GM12892 (cell line): ENCODE measurements at places on chromosomes 3 and 15.

DNA sequence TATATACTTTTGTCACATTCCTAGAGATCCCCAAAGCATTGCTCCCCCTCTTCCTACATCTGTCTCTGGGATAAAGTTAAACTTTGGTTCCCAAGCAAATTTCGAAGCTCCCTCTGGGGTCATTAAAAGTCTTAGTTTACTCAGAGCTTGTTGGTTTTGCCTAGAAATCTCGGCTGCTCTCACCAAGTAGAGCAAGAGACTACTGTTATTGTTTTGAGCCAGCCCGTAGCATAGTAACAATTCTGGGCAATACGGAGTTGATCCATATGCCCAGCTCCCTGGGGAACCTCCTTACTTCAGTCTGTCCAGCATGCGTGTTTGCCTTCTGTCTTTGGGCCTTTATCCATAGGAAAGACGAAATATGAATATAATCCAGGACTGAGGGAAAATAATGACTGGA lies 10.0 kb upstream of the P3H2 start:
- DNase-seq = no peak

DNA sequence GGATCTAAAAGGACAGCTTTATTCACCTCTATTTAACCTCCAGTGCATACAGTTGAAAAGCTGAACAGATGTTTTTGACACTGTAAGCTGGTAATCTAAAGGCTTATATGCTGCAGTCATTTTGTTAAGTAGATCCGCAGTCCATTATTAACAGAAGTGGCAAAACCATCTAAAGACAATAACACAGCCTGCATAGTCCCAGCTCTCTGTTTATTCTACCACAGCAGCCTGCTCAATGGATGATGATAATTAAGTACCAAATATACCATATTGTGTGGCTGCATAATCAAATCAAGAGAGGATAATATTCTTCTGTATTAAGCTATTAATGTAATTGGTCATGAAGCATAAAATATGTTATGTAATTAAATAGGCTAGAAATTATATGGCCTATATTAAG lies 207.1 kb downstream of the MEIS2 start:
- DNase-seq = no peak

DNA sequence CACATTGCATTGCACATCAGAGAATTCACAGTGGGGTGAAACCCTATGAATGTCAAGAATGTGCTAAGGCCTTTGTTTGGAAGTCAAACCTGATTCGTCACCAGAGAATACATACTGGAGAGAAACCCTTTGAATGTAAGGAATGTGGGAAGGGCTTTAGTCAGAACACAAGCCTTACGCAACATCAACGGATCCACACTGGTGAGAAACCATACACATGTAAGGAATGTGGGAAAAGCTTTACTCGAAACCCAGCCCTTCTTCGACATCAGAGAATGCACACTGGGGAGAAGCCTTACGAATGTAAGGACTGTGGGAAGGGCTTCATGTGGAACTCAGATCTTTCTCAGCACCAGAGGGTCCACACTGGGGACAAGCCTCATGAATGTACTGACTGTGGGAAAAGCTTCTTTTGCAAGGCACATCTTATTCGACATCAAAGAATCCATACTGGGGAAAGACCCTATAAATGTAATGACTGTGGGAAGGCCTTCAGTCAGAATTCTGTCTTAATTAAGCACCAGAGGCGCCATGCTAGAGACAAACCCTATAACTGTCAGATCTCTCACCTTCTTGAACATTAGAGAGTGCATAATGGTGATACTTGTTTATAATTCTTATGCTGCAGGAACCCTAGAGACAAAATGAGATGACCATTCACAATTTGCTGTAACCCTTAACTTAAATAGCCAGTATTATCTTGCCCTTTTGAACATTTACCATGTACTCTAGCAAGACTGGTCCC lies 9.0 kb downstream of the ZNF662 start:
- DNase-seq = no peak

DNA sequence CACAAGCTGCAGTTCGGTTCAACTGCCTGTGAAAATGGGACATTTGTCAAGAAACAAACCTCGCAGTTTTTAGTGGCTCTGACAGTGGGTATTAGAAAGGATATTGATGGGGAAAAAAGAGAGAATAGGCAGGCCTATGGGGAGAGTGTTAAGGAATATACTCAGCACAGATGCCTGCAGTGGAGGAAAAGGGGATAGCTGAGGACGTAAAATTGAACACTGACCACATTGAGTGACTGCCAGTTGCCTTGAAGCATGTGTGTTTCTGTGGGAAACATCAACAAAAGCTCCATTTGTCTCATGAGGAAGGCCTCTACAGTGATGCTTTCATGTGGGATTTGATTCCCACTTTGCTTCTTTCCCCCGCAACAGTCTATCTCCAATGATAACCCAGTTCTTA lies 1042.1 kb downstream of the TUSC7 start:
- DNase-seq = no peak

DNA sequence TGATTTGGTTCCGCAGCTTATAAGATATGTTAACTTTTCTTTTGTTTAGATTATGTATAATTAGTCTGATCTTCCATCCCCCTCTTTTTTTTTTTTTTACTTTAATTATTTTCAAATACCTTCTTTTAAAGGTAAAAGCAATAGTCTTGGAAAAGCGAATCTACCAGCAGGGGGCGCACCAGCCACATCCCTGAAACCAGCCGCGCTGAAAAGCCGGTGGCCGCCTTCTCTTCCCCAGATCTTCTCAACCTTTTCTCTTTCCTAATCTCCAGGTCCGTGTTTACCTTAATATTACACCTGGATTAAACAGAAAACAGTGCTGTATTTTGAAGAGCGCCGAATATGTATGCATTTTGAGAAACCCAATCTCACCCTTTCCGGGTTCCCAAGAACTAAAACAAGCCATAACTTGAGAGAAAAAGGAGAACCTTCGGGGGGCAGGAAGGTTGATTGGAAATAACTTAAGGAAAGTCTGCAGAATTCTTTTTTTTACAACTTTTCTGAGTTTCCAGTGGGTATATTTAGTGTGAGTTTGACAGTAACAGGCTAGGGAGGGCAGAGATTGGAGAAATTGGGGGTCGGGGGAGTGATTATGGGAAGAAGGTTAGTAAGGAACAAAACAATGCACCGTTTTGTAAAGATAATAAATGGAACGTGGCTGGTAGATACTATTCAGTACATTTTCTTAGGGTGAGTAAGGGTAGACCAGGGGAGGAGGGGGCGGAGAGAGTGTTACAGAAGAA lies 2.0 kb upstream of the SOX2 start:
- no peak for DNase-seq

GRCh38 chr3:196518966-196519717 lies 4.0 kb upstream of the SMCO1 start:
- DNase-seq = no peak

GRCh38 chr15:39211108-39211979 lies 369.5 kb upstream of the THBS1 start:
- no peak for DNase-seq

- no peak for DNase-seq
These were observed 46.4 kb upstream of the MBNL1 start for GRCh38 chr3:152222327-152222726.

DNA sequence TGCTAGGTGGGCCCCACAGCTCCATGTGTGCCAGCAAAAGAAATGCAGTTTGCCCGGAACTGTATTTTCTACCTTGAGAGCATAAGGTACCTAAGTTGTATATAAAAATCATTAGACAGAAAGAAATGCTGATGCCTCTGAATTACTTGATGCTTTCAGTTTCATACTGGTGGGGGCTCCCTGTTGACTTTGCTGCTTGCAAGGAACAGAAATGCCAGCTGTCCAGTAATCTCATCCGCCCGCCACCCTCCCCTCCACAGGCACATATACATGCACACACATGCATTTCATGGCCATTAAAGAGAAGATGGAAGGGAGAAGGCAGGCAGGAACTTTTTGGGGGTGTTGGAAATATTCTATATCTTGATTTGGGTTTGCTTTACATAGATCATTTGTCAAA lies 38.4 kb downstream of the LIMD1 start:
- DNase-seq = no peak

GRCh38 chr3:143977341-143978262 lies 6.0 kb downstream of the DIPK2A start:
- no peak for DNase-seq

- no peak for DNase-seq
These were observed 625.6 kb upstream of the NAALADL2 start for GRCh38 chr3:174233511-174233910.

- DNase-seq = no peak
These were observed 44.1 kb downstream of the SLTM start for GRCh38 chr15:58889363-58889762.

GRCh38 chr3:179672918-179673317 lies 20.1 kb downstream of the USP13 start:
- no peak for DNase-seq
